ENCODE measurements at places on chromosomes 16 and 17.

- DNase-seq: no peak
Observed at GRCh38 chr16:68231384-68232136, 4.4 kb downstream of the ESRP2 start.

GRCh38 chr17:18270046-18270931 lies 9.8 kb downstream of the MIEF2 start:
- no peak for DNase-seq

DNA sequence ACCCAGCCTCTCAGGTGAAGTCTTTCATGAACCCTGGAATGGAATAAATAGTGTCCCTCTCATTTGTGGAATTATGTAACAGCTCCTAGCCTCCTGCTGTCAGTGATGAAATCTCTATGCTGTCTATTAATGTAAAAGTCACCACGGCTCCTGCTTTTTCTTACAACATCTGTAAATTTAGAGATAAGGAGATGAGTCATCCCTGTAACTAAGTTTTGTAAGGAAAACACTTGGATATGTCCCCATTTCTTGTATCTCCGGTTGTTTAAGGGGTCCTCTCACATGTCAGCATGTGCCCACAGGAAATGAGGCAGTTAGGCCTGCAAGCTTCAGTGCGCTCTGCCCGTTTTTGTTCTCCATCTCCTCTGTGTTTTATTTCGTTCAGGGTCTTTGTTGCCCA lies 2.8 kb upstream of the NAT9 start:
- peak; percentile 88 for DNase-seq

GRCh38 chr16:10637337-10638037 lies 57.1 kb upstream of the EMP2 start:
- DNase-seq: peak; percentile 69

DNA sequence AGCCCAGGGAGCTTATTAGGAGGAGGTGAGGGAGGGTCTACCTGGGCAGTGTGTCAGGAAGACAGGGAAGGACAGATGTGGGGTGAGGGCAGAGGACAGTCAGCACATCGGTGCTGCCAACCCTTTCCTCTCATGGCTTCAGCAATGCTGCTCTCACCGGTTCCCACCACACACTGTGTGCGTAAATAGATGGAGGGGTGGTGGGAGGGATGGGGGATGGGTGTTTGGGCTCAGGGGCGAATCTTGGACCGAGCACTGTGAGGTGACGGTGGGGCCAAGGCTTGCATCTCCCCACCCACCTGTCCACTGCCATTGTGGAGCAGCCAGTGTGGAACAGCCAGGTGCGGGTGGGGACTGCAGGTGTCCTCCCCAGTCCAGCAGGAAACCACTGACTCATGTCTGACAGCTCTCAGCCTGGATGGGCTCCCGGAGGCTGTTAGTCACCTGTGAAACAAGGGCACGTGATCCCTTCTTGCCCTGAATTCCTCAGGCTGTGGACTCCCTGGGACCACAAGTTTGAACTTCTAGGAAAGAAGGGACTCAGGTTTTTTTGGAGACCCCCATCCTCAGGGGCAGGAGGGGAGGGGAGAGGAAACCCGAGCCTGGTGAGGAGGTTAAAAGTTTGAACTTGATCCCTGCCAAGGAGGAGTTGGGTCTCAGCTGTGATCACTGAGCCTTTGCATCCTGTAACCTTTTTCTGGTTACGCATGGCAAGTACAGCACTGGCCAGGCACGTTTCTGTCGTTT lies 42.7 kb upstream of the SMPD3 start:
- no peak for DNase-seq

DNA sequence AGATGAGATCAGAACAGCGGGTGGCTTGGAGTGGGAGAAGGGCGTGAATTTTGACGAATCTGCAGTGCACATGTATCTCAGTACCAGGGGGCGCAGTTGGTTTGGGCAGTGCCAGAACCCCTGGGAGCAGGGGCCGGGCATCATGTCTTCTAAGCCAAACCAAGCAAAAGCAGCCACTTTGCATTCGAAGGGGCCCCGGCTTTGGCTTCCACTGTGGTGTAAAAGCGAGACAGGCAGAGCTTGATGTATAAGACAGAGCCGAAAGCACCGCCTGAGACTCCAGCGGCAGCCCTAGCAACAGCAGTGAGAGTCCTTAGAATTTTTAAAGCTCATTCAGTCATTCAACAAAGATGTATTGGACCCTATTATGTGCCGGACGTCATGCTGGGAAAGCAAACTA lies 3.8 kb upstream of the XYLT1 start:
- DNase-seq: peak; percentile 65
